ENCODE measurements at places on chromosomes 2 and 18.

- DNase-seq = no peak
Measured at GRCh38 chr2:235689427-235689853, 195.6 kb downstream of the AGAP1 start.

DNA sequence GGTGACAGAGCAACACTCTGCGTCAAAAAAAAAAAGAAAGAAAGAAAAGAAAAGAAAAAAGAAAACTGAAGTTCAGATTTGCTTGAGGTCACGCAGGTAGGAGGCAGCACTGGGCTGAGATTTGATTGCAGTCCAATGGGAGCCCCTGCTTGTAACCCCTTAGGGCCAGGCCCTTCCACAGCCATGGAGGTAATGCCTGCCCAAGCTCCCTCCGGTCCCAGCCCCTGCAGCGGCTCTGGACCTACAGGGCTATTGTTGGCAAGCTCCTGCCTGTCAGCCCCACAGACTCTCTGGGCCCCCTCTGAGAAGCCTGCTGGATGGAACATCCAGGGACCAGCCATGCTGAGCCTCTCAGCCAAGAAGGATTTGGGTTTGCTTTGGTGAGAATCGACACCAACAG, 12.2 kb downstream of the ZFP36L2 start:
- DNase-seq = no peak

DNA sequence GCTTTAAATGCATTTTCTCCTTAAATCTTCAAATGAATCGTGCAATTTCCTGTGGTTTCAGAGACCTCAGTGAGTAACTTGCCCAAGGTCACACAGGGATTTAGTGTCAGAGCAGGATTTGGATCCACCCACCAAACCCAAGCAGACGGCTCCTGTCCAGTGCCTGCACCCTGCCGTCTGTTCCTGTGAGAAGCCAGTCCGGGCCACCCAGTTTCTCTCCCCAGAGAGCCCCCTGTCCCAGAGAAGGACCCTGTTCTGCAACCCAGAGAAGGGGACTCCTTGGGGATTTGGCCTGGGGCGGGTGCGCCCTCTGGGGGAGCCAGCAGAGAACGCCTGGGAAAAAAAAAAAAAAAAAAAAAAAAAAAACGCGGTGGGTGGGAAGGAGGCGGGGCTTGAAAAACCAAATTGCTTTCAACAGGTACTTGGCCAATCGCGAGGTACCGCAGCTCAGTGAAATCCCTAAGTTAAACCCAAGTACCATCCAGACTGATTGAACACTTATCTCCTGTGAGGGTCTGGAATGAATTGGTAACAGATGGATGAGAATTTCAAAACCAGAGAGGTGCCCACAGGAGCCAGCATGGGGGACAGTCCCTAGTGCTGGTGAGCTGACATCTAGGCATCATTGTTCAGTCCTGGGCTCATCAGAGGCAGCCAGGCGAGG, 30.9 kb upstream of the REEP1 start:
- peak; percentile 21 for DNase-seq

DNA sequence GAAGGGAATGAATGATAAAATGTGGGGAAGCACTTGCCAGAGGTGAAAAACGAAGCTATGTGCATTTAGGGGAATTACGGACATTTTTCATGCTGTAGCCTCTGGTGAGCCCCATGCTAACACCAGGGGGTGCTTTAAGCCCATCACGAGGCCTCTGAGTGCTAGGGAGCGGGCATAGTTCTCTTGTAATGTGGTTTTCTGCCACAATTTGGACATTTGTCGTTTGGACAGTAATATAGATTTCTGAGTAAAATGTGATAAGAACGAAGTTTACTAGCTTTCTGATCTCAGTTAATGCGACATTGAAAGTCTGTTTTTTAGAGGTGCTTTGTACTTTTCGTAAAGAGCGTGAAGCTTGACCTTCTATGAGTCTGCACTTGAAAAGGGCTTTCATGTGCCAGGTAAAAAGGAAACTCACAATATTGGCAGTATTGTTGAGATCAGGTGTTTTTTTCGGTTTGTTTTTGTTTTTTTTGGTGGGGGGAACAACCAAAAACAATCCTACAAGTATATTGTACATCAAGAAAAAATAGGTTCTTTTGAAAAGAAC, 50.6 kb downstream of the TRAF3IP1 start:
- peak; percentile 64 for DNase-seq

GRCh38 chr2:102520009-102520408, 47.0 kb downstream of the SLC9A4 start:
- no peak for DNase-seq

DNA sequence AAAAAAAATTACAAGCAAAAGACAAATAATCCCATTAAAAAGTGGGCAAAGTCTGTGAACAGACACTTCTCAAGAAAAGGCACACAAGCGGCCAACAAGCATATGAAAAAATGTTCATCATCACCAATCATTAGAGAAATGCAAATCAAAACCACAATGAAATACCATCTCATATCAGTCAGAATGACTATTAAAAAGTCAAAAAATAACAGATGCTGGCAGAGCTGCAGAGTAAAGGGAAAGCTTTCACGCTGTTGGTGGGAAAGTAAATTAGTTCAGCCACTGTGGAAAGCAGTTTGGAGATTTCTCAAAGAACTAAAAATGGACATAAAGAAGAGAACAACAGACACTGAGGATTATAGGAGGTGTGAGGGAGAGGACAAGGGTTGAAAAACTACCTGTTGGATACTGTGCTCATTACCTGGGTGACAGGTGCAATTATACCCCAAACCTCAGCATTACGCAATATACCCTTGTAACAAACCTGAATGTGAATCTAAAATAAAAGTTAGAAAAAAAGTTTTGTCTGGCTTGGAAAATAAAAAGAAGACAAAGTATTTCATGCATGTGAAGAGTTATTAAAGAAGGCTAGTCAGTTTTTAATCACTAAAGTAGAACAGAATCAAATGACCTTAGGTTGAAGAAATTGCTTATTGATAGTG, 8.7 kb upstream of the ACSL3 start:
- DNase-seq = no peak

DNA sequence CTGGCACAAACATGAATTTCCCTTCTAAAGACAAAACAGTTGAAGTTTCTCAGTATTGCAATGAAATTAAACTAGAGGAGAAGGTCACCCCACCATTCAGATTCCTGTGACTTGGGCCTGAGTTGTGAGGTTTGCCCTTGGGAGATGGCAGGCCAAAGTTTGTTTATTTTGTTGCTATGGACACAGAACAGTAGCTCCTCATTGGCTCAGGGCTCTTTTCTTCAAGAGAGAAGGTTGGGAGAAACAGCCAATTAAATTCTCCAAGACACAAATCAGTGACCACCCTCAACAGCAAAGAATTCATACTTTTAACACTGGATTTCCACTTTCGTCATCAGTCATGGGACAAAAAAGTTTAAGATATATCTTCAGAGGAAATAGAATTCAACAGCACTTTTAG, at the start of gene FLACC1:
Gene FLACC1 (minus strand): TSS at position 125 of the 400 bp plus-strand sequence. CDS start 5,941 bp downstream, outside the sequence.
- DNase-seq = peak; percentile 45

DNA sequence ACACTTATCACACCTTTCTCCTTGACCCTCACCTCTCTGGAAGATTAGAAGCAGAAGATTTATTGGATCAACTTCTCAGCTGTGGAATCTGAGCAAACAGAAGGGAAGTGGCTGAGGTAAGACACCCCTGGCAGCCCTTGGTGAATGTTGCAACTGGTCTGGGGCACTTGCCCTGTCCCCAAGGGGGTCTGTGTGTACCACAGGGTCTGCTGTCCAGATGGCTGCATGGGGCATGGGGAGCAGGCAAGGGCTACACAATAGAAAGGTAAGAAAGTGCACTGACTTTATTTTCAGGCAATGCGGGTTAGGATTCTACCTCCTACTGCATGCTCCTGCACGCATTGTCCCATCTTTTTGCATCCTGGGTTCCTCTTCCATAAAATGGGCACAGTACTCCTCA, 238.4 kb upstream of the SMAD2 start:
- DNase-seq = no peak

DNA sequence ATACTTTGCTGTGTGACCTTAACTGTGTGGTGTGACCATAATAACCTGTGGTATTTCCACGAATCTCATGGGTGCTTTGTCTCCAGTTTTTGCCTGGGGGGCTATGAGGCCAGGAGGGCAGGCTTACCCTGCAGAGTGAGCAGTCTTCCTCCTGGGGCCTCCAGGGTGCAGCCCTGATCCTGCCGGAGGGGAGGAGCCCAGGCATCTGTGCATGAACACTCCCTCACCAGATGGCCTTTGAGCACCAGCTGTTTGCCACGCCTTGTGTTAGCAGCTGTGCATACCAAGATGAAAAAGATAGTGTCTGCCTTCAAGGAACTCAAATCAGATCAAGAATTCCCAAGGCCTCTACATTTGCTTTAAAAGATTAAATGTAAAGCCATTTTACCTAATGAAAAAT, 75.0 kb upstream of the RBM44 start:
- DNase-seq = peak; percentile 68

DNA sequence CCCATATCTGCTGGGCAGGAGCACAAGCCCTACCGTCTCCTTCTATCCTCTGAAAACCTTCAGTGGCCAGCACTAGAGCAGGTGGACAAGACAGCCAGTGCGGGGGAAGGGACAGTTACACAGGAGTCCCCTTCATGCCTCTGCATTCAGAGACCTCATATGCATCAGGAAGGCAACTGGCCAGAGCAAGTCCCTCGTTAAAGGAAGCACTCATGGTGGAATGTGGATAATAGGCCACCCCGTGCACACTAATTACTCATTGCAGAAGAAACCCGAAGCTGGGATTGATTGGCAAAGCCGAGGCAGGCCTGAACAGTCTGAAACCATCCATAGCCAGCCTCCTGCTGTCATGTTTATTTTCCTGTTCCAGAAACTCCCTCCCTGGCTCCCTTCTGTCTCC, 11.2 kb downstream of the KIAA2012 start:
- DNase-seq = no peak

GRCh38 chr2:66469214-66469902, 34.4 kb downstream of the MEIS1 start:
- DNase-seq = peak; percentile 65

DNA sequence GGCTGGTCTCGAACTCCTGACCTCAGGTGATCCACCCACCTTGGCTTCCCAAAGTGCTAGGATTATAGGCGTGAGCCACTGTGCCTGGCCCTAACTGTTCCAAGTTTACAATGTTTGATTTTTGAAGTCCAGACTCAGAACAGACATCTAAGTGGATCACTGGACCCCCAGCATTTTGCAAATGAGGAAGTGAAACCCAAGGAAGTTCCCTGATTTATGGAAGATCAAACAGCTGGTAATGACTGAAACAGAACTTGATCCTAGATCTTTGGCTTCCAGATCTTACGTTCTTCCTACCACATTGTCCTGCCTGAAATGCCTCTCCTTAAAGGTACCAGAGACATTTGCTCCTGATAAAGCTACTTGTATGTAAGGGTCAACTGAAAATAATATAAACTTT, 58.3 kb upstream of the NCOA1 start:
- no peak for DNase-seq

GRCh38 chr2:127429291-127429690, 11.1 kb downstream of the PROC start:
- no peak for DNase-seq

GRCh38 chr2:108570416-108570815, 36.1 kb downstream of the LIMS1 start:
- no peak for DNase-seq

- DNase-seq = no peak
Measured at GRCh38 chr2:64463781-64464180, 9.8 kb downstream of the LGALSL start.

- peak; percentile 75 for DNase-seq
Measured at GRCh38 chr2:172013396-172013795, 13.6 kb downstream of the METAP1D start.

DNA sequence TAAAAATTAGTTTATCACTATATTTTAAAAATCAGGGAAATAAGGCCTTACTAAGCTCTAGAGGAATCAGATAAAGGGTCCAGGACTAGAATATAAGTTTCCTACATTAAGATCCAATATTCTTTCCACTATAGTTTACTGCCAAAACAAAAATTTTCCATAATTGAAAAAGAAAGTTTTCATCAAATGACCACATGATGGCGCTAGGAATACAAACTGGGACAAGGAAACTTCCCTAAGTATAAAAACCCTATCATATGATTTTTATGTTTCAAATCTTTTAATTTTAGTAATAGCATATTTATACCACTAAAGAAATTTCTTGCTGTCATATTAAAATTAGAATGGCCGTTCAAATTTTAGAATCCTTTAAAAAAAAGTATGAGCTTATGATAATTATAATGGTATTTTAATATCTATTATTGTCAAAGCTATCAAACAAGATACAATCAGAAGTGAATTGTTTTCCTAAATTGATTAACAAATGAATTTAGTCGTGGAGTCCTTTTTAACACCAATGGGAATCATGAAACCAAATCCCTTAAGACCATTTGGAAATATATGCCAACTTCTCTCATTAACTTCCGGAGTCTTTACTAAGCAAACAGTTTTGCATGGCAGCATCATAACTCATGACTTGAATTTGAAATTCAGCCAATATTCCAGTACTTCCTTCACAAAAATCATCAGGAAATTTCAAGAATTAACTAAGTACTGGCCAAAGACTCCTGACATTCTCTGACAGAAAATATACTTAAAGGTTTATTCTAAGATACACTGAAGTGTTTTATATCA, 70.3 kb downstream of the SCN1A start:
- DNase-seq = peak; percentile 34

DNA sequence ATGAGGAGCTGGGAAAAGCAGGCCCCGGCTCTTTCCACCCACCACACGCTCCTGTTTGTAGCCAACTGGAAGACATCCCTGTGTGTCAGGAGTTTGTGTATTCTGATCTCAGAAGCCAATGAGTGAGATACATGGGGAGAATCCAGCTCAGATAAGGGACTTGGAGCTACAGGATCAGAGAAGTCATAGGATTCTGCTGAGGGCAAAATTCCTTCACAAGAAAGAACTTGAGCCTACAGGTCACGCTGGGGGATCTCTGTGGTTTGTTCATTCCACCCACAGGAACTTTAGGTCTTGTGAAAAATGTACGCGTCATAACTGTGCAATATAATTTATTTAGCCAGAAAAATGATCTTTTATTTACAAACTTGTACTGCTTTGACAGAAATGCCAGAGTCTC, 80.1 kb upstream of the SMIM21 start:
- no peak for DNase-seq

DNA sequence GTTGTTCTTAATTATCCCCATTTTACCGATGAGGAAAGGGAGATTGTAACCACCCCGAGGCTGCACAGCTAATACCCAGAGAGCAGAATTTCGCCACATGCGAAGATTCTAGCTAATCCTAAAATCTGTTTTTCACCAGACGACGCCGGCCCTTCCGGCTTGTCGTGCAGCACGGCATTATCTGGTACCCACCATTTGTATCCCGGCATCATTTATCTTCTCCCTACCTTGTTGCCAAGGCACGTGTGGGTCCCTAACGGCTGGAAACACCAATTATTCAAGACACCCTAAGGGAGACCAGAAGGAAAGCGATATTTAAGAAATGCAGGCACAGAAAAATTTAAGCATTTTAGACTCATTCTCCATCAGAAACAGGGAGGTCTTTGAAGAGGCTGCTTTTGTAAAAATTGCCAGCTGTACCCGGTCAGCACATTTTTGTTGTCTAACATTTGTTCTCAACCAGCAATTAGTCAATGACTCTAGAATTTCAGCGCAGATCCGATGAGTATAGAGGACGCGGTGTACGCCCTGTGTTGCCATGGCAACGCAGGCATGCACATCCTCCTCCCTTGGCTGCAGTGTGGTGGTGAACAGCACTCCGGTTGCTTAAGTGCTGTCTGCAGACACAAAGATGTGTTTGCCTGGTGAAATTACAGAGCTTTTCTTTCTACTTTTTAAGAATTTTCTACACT, 111.6 kb downstream of the AGAP1 start:
- DNase-seq = no peak

Measured in HAP-1 (cell line).